ENCODE measurements at places on chromosomes 2 and 18.

- DNase-seq, result no peak
Measured at GRCh38 chr2:219398721-219399363, 11.1 kb upstream of the DNPEP start.

DNA sequence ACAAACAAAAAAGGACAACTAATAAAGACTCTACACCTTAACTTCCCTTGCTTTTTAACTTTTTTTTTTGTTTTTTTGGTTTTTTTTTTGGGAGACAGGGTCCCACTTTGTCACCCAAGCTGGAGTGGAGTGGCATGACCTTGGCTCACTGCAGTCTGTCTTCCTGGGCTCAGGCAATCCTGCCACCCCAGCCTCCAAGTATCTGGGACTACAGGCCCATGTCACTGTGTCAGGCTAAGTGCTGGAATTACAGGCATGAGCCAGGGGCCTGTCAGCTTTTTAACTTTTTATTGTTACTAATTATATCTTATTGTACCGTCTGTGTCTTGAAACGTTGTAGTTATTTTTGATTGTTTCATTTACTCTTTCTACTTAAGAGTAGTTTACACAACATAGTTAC lies 25.5 kb downstream of the WDR7 start:
- DNase-seq, result no peak

DNA sequence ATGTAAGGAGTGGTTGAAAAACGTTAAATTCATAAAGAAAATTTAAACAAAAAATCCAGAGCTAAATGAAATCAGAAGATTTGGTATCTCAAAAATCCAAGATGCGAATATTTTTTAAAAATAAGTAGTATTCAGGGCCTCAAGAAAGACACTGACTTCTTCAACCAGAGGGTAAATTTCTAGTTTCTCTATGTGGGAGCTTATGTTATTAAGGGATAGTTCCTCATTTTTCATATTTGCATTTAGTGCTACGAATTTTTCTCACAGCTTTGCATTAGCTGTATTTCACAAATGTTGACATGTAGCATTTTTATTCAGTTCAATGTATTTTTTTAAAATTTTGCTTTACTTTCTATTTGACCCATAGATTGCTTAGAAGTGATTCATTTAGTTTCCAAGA lies 454.7 kb downstream of the CBLN2 start:
- no peak for DNase-seq

- no peak for DNase-seq
Measured at GRCh38 chr2:183010112-183010511, 28.1 kb downstream of the NCKAP1 start.

DNA sequence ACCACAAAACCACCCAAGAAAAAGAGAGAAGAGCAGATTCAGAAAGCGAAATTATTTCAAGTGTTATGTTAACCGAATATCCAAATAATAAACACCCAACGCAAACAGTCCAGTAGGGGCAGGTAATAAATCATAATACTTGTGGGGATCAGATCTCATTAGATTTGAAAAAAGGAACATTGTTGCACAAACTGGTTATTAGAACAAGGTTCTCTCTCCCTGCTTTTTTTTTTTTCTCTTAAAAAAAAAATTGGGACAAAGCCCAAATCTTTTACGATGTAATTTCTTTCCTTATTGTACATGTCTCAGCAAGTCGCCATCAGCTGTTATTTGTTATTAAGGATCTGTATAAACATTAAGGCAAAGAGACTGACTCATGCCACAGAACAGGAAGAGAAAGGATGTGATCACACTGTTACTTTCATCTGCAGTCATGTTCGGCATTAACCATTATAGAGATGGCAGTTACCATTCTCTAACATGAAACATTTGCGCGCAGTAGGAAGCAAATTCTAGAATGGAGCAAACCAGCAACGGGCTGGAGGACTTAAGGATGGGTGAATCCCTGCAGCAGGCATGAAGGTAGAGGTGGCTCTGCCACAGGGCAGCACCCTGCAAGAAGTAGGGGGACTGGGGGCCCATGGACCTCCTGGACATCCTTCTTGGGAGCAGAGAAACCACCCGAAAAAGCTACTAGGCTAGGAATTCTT lies 42.0 kb downstream of the EPHA4 start:
- no peak for DNase-seq

DNA sequence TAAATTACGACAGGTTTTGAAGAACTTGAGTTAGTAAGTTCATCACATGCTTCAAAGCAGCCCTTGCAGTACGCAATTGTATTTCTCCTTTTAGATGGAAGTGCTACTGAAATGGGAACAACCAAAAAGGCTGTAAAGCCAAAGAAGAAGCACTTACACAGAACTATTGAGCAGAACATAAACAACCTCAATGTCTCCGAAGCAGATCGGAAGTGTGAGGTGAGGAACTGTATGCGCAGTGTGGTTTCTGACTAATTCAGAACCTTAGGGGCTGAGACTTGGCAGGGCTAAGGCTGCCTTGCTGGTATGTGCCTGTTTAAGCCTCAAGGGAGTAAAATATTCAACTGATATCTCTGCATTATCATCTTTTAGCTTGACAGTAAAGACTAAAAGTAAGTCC lies 8.4 kb downstream of the NCAPH start:
- DNase-seq, result no peak

GRCh38 chr2:121649149-121649595 lies at the start of gene CLASP1:
Gene CLASP1, minus strand, starts transcription at chr2:121649462. Its CDS starts 43,567 bp downstream, at chr2:121605895.
- DNase-seq, result no peak

GRCh38 chr2:138036522-138036921 lies 72.2 kb downstream of the HNMT start:
- no peak for DNase-seq

- DNase-seq, result no peak
Measured at GRCh38 chr2:151718796-151719195, 15.5 kb downstream of the NEB start.

DNA sequence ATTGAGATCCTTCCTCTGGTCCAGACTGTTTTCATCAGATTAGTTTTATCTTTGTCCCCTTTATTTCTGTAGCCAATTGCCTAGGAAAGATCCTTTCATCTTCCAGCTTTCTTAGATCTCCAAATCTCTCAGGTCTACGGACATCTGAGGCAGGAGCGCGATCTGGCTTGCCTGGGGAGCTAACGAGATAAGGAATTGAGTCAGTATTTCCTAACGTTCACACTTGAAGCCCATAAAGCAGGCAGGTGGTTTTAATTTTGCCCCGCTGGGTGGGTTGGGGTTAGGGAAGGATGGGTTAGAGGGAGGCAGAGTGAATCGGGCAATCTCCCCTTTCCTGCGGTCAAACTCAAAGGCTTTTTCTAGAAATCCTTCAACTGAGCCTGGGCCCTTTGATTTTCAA lies 727 bp upstream of the TTLL4 start:
- no peak for DNase-seq

- peak; percentile 56 for DNase-seq
Measured at GRCh38 chr18:48868468-48869466, 82.0 kb downstream of the SMAD7 start.

DNA sequence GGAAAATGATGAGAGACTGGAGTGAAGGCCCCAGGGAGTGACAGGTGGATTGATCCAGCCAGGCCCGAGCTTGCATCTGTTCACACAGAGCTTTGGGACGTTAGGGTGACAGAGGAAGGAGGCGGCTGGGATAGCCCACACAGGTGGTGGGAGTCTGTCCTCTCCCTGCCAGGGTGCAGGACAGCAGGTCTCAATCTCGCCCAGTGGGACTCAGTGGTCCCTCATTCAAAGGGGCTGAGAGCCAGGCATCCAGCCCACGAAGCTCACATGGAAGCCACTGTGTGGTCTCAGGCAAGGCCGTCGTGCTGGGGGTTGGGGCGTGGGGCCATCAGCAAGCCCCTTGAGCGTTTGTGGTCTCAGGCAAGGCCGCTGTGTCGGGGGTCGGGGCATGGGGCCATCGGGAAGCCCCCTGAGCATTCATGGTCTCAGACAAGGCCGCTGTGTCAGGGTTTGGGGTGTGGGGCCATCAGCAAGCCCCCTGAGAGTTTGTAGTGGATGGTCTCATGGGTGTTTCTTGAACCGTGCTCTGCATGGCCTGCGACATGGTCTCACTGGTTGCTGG lies 8.3 kb downstream of the KCNG2 start:
- no peak for DNase-seq

DNA sequence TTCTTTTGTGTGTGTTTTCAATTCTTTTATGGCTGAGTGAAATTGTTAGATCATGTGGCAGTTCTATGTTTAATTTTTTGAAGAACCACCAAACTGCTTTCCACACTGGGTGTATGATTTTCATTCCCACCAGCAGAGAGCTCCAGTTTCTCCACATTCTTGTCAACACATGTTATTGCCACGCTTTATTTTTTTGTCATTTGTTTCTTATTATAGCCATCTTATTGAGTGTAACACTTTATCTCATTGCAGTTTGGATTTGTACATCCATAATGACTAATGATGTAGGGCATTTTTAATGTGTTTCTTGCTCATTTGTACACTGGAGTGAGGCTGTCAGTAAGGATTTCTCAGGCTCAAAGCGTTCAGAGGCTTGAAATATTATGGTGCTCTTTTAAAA lies 184.2 kb downstream of the PIEZO2 start:
- no peak for DNase-seq

- DNase-seq, result no peak
Measured at GRCh38 chr2:133755480-133756300, 187.4 kb upstream of the NCKAP5 start.

DNA sequence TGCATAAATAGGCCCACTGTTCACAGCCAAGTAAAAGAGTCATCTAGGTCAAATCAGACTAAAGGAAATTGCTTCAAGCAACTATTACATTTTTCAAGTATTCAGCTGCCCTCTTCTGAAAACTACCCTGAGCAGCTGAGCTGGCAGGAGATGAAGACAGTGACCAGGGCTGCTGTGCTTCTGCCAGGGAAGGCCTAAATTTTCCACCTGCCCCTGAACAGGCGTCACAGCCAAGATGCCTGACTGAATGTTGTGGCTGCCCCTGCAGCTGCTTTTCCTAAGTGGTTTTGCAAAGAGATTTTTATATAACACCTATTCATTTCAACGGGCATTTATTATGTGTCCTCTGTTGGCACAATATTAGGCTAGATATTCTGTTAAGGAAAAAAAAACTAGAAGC lies 96.7 kb upstream of the RPE start:
- DNase-seq, result no peak

DNA sequence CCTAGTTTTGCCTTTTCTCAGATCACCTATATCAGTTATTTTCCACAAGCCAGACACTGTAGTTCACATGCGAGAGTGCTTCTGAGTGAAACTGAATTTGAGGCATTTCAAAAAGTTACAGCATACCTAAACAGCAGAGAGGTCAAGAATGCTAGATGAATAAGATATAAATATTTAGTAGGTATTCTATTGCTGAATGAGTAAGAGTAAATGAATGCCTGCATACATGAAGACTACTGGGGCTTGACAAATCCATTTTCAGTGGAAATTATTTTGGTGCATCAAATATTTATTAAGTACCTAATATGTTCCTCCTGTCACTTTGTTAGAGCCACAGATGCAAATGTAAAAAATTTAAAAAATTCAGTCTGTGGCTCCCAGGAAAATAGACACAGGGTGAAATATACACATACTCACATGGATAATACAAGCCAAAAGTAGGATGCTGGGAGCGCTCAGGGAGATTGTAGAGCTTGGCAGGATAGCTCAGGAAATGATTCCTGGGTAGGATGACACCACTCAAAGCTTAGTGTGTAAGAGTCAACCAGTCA lies 27.6 kb upstream of the CDC42EP3 start:
- DNase-seq, result no peak

DNA sequence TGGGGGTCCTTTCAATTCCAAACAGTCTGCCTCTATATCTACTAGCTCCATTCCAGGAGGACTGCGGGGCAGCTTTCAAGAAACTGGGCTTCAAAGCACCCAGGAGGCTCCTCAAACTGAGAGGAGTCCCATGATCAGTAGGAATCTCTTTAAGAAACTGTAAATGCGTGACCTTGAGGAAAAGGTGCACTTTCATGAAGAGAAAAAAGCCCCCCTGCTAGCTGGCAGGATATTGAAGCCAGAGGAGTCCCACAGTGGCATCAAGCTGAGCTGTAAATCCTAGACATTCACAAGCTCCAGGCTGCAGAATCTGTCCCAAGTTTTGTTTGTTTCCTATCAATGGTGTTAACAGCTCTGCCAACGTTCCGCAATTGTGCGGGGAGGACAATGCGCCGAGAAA lies 790.1 kb downstream of the SLC4A3 start:
- DNase-seq, result no peak

- no peak for DNase-seq
Measured at GRCh38 chr18:9714266-9715087, 6.4 kb downstream of the RAB31 start.

- DNase-seq, result no peak
Measured at GRCh38 chr2:239240414-239240881, 160.4 kb downstream of the HDAC4 start.

DNA sequence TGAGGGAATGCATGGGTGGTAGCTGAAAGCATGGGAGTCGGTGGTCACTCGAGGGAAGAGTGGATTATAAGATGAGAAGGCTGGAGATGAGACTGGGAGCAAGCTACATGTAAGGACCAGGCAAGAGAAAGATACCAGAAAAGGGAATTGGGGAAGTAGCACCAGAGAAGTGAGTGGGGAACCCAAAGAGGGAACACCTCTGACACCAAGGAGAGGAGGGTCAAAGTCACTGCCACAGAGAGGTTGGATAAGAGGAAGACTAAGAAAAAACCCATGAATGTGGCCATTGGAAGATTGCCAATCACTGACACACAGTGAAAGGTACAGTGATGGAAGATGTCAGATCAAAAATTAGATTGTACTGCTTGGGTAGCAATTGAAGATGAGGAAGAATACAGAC lies 473.9 kb downstream of the BCL11A start:
- DNase-seq, result no peak

DNA sequence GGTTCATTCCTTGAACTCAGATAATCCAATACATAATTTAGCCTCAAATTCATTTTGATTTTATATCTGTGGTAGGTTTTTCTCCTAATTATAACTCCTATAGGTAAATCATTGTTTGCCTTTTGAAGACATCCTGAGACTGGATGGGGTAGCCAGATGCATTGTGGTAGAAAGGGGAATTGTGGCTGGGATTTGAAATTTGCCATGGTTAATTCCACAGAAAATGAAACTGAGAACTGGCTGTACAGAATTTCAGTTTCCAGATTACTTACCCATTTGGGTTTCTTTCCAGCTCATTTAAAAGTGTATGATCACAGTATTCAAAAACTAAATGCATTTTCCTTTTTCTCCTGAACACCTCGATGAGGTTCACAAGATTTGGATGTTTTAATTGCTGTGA lies 18.2 kb downstream of the CDKL4 start:
- no peak for DNase-seq

GRCh38 chr2:172985139-172985892 lies 90.3 kb upstream of the MAP3K20 start:
- DNase-seq, result no peak

- no peak for DNase-seq
Measured at GRCh38 chr2:27059141-27059820, 7.8 kb downstream of the AGBL5 start.
